H9 (cell line): ENCODE measurements at places on chromosomes 12 and 14. TPM values are rescaled to one million over a fixed set of nuclear protein-coding genes. Genes with fewer than 3 reads are reported as not detected.

GRCh38 chr14:36268121-36268520 is 52.3 kb downstream of the MBIP start:
- DNase-seq: no peak

OR6C2 gene
- total RNA-seq: not detected in 2 replicates

- DNase-seq: no peak
These were observed 59.5 kb downstream of the SEL1L start for GRCh38 chr14:81474148-81474492.

GRCh38 chr12:12356467-12356895 is 397 bp upstream of the BORCS5 start:
- DNase-seq: no peak

HOXC12 gene
- not detected in 2 replicates for total RNA-seq

DNA sequence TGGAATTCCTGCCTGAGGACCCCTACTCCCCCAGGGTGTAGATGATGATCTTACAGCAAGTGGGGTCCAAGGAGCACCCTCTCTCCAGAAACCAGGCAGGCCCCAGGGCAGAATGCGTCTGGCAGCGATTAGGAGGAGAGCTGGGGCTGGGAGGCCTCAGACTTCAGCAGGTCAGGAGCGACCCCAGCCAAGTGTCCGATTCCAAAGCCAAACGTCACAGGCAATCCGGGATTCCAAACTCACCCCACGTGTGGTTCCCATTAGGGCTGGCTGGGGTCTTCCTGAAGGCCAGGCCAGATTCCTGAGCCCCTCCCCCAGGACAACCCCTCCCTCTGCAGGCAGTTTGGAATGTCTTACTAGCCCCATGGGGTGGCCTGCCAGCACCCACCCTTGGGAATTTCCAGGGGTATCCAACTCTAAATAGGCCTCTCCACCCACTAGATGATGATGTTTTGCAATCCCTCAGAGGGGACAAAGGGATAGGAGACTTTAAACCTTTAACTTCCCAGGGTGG is 17.3 kb upstream of the FIGNL2 start:
- no peak for DNase-seq

SMCO3 gene
- total RNA-seq: not detected in 2 replicates

DNA sequence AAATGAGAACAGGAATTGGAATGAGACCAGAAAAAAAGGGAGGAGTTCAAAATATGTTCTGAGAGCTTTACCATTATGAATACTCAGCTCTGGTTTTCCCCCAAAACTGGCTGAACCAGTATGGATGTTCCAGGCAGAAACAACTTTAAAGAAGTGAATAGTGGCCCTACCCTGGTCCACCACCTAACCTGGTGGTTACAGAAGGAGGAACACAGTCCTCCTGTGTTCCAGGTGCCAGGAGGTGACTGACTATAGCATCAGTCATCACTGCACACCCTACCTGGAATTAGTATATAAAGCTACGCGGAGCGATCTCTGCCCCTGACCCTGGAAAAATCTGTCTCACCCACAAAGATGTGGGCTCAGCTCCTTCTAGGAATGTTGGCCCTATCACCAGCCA is at the start of gene A2ML1:
A2ML1 (plus strand) TSS at position 324 of the 400 bp plus-strand sequence; CDS start at position 355, 31 bp downstream.
- DNase-seq: no peak

G2E3 gene
- 49.2 and 53.8 TPM in 2 replicates for total RNA-seq

AEBP2 gene
- total RNA-seq: 82.6 and 82.8 TPM in 2 replicates

ATN1 gene
- 97.9 and 103 TPM in 2 replicates for total RNA-seq

FGF6 gene
- total RNA-seq: not detected in 2 replicates

DNA sequence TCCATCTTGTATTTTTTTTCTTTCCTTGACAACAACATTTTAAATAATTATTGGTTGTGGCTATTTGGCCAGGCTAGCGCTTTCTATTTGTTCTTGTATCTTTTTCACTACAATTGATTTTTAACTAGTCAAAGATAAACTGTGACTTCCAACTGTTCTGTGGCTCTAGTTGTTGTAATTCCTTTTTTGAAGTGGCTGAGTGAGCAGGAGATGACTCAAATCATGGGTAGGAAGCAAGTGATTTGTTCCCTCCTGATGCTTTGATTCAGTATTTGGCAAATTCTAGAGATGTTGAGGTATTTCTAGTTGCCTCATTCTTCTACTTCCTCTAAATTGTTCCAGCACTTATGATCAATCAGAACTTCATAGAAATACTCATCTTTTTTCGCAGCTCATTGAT is 633.5 kb downstream of the RERGL start:
- DNase-seq: no peak

GPR137C gene
- total RNA-seq: 4.2 and 4.3 TPM in 2 replicates

DNA sequence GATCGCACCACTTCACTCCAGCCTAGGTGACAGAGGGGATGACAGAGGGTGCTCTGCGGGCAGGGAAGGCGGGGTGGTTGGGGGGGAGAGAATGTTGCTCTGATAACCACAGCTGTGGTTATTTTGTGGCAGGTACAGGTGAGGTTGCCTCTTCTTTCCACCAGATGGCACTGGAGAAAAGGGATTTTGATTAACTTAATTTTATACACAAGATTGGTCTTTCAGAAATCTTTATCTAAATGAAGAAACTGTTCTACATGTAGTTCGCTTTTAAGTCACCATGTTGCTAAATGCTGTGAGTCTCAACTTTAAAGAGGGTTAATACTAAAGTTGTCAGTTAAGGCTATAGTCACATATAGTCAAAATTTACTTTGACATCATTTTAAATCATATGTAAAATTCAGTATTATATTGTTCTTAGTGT is 25.7 kb downstream of the FGF23 start:
- peak; percentile 66 for DNase-seq

PRIMA1 gene
- 1.7 and 2.3 TPM in 2 replicates for total RNA-seq

TAS2R19 gene
- 1.7 and 2.6 TPM in 2 replicates for total RNA-seq

GRIN2B gene
- total RNA-seq: 0.02 and 0.13 TPM in 2 replicates

GRCh38 chr14:99716091-99716849 is 32.2 kb downstream of the CYP46A1 start:
- peak; percentile 15 for DNase-seq

- no peak for DNase-seq
These were observed 1.7 kb upstream of the GPR68 start for GRCh38 chr14:91246051-91246852.

RAN gene
- 1,968 and 1,971 TPM in 2 replicates for total RNA-seq

IL31 gene
- not detected in 2 replicates for total RNA-seq

DNA sequence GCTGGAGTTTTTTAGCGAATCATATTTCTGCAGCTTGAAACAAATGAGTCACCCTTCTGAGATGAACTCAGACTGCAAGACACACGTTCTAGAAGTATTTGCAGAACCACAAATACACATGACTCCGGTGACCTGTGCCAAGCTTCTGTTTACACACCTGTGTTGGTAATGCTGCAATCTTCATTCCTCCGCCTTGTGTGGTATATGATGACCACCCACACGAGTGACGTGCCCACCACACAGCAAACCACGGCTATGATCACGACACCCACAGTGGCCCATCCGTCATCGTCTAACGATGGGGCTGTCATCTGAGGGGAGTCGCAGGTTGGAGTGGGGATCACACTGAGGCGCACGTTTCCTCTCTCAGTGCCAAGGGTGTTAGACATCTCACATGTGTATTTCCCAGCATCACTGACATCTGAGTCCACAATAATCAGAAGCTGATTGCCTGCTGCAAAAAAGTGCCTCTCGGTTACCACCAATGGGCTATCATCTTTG is 43.0 kb downstream of the LRIG3 start:
- DNase-seq: no peak

GRCh38 chr12:104472748-104473147 is 16.0 kb downstream of the CHST11 start:
- DNase-seq: no peak

GRCh38 chr14:94113490-94113889 is 3.0 kb downstream of the IFI27 start:
- peak; percentile 17 for DNase-seq

DNA sequence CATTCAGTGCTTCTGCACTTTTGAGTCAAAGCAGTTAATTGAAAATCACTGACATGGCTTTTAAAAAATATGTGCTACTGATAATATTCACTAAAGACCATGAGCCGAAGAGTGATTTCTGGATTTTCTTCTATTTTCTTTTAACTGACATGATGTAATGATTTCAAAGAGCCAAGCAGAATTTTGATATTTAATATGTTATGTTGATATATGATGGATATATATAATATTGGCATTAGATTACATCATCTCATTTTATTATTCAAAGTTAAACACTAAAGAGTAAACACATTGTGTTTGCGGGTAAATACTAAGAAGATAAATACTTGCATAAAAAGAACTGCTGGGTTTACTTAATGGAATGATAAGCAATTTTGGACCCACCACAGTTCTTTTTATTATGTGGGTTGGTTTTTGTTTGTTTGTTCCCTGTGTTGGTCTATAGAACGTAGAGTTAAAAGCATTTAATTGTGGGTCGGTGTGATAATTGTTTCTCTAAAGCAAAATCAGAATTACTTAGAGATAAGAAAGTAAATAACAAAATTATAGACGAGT is 692 bp downstream of the SPIC start:
- DNase-seq: no peak

GSC gene
- 0.22 TPM in 1 of 2 replicates, not detected in the other for total RNA-seq

- DNase-seq: peak; percentile 73
These were observed at the start of gene NYNRIN for GRCh38 chr14:24398653-24399446. NYNRIN (plus strand) TSS chr14:24399003; CDS start chr14:24399247, 244 bp downstream.

C14orf39 gene
- total RNA-seq: 1.1 and 1.8 TPM in 2 replicates

DNA sequence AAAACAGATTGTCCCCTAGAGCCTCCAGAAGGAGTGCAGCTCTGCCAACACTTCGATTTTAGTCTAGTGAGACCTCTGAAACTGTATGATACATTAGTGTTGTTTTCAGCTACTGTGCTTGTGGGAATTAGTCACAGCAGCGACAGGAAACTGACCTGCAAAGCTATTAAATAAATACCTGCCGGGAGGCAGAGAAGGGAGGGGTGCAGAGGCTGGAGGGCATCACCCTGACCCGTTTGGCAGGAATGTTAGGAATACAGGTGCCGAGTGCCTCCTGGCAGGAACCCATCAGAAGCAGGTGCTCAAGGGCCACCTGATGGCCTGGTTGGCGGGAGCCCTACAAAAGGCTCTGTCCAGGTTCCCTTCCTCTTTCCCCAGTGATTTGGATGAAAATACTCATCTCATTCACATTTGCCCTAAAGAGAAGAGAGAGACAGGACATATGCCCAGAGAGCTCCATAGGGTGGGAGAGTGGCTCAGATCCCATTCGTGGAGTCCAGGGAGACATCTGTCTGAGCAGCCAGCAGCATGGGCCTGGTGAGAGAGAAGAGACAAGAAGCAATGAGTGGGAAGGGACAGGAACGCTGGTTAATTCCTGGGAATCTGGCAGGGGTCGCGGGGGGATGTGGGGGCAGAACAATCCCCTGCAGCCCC is 44.6 kb downstream of the C14orf132 start:
- no peak for DNase-seq

- peak; percentile 40 for DNase-seq
These were observed 118.7 kb upstream of the PTPRQ start for GRCh38 chr12:80325167-80325959.

GRCh38 chr12:49388682-49389386 is 21.6 kb downstream of the SPATS2 start:
- DNase-seq: peak; percentile 93

DNA sequence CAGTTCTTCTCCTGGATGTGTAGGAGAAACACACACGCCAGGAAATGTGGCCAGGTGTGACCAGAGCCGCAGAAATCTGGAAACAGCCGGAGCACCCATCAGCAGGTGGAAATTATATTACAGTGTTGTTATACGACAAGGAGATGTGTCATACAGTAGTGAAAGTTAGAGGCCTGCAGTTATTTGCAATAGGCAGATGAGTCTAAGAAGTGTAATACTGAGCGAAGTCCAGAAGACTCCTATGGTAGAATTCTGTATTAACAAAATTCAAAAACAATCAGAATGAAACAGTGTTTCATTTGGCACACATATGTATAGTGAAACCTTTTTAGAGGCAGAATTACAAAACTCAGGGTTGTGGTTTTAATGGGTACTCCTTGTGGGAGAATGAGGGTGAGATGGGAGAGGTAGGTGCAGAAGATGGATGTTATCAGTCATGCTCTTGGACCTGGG is 39.3 kb upstream of the AMN start:
- DNase-seq: no peak

SRRM4 gene
- total RNA-seq: 1.1 and 1.4 TPM in 2 replicates

MANSC1 gene
- total RNA-seq: 9.1 and 9.8 TPM in 2 replicates

SLC24A4 gene
- total RNA-seq: 0.22 and 0.24 TPM in 2 replicates

- DNase-seq: no peak
These were observed 38.5 kb downstream of the TSPAN11 start for GRCh38 chr12:30964896-30965612.

CFAP73 gene
- not detected in 2 replicates for total RNA-seq

- DNase-seq: no peak
These were observed 130.7 kb downstream of the CRACR2A start for GRCh38 chr12:3622021-3622821.

IFNG-AS1 gene
- not detected in 2 replicates for total RNA-seq

C1QL4 gene
- total RNA-seq: 1.2 and 1.9 TPM in 2 replicates

TPH2 gene
- total RNA-seq: 0.66 and 0.83 TPM in 2 replicates

CYP46A1 gene
- total RNA-seq: 0.59 and 0.75 TPM in 2 replicates

- no peak for DNase-seq
These were observed 3.6 kb upstream of the EDDM3A start for GRCh38 chr14:20742132-20742531.

DNA sequence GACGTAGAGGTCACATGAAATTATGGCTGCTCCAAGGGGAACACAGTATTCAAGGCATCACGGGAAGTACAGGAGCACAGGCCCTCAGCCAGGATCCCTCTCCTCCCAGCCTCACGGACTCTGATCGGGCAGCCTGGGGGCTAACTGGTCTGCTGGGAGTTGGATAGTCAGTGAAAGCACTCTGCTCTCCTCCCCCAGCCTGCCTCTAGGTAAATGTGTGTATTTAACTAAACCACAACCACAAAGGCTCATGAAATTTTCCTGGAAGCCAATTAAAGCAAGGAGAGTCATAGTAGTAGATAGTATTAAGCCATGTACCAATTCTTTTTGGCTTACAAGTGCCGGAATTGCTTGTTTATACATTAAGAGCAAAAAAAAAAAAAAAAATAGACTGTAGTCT is 254.3 kb downstream of the MSRB3 start:
- DNase-seq: no peak

GALNT16 gene
- 2.3 and 3.0 TPM in 2 replicates for total RNA-seq

GRCh38 chr14:28493516-28493915 is 273.1 kb upstream of the FOXG1 start:
- no peak for DNase-seq

ARID4A gene
- total RNA-seq: 12.9 and 13.2 TPM in 2 replicates

ACYP1 gene
- 15.5 and 18.9 TPM in 2 replicates for total RNA-seq

DNA sequence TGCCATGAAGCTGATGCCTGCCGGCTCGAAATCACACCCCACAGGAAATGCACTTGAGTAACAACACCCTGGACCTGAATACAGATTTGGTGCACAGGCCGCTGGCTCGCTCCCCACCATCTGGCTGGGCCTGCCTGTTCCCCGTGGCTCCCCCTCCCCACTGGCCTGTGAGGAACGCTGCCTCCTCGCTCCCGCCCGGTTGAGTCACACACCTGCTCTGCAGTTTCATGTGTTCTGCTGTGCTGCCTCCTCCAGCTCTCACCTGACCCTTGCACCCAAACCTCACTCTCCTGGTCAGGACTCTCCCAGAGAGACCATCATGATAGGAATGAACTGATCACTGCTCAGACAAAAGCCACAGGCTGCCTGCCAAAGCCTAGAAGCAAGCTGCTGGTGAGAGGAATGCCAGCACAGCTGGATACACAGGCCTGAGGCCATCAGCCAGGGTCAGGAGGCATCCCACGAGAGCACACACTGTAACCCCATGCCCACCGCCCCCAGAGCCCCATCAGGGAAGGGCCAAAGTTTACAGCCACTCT is 3.8 kb upstream of the SIVA1 start:
- DNase-seq: no peak

L3HYPDH gene
- total RNA-seq: 13.5 and 15.7 TPM in 2 replicates

GRCh38 chr12:90905691-90906370 is 49.1 kb downstream of the CCER1 start:
- no peak for DNase-seq

TRIAP1 gene
- 70.4 and 77.9 TPM in 2 replicates for total RNA-seq

GRCh38 chr12:93980711-93981110 is 167.7 kb upstream of the PLXNC1 start:
- DNase-seq: no peak

GPX2 gene
- total RNA-seq: 0.79 TPM in 1 of 2 replicates, not detected in the other
